Prostate gland (tissue), 2 donors: ENCODE measurements at places on chromosomes 7 and 10.

GRCh38 chr7:25261545-25262140 is 33.4 kb upstream of the NPVF start:
- DNase-seq: no peak

DNA sequence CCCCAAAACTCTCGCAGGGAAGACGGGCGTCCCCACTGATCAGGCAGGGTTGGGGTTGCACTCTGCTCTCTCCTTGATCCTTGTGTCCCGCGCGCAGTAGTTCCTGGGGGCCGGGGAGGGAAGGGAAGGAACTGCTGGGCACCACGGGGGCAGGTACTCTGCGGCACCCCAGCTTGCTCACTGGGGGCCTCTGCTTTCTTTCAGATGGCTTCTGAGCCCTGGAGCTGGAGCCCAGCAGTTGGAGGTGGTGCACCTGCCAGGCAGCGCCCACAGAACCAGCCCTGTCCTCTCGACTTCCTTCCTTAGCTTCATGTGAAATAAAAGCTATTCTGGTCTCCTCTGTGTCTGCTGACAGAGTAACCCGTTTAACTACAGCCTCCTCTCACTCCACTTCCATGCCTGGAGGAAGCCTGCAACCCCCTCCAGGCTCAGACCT is 12.2 kb downstream of the PLAC9 start:
- DNase-seq: no peak

GRCh38 chr10:100985336-100985735 is 2.0 kb downstream of the MRPL43 start:
- DNase-seq: no peak

- no peak for DNase-seq
Measured at GRCh38 chr10:124659380-124659779, 84.8 kb downstream of the FAM53B start.

- DNase-seq: no peak
Measured at GRCh38 chr7:133961724-133962123, 165.4 kb upstream of the LRGUK start.

DNA sequence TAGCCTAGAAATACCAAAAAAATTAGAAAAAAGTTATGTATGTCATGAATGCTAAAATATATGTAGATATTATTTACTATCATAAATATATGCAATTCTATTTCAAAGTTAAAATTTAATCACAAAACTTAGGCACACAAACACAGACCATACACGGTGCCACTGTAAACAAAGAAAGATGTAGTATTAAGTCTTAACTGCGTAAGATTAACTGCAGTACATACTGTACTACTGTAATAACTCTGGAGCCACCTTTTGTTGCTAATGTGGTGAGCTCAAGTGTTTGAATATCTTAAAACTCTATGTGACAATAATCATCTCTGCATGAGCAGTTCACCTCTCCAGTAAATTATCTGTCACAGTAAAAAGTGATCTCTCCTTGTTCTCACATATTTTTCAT is 23.6 kb downstream of the GDI2 start:
- no peak for DNase-seq

DNA sequence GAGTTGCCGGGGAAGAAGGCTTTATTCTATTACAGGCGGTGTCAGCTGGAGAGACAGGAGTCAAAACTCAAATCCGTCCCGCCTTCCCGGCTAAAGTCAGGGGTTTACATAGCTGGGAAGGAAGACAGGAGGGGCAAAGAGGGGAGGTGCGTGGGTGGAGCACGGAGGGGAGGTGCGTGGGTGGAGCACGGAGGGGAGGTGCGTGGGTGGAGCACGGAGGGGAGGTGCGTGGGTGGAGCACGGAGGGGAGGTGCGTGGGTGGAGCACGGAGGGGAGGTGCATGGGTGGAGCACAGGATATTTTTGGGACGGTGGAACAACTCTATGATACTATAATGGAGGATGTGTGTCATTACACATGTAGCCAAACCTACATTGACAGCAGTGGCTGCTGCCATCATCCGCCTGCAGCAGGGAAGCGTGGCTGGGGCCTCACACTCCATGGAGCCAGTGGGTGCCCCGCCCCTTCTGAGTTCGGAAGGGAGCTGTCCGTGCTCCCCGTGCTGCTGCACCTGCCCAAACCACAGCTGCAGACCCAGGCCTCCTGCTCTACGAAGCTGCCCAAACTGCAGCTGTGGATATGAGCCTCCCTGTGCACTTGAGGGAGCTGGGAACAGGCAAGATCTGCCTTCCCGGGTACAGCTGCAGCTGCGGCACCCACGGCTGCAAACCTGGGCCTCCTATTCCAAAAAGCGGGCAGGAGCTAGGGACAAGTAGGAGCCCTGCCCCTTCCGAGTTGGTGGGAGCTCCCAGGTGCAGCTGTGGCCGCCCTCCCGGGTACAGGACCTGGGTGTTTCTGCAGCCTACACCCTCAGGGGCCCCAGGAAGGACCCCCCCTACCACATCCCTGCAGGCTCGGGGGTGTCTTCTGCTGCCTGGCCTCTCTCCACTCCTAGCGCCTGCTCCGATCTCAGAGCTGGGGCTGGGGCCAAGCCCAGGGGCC is 119.4 kb downstream of the DYNC2I1 start:
- no peak for DNase-seq

DNA sequence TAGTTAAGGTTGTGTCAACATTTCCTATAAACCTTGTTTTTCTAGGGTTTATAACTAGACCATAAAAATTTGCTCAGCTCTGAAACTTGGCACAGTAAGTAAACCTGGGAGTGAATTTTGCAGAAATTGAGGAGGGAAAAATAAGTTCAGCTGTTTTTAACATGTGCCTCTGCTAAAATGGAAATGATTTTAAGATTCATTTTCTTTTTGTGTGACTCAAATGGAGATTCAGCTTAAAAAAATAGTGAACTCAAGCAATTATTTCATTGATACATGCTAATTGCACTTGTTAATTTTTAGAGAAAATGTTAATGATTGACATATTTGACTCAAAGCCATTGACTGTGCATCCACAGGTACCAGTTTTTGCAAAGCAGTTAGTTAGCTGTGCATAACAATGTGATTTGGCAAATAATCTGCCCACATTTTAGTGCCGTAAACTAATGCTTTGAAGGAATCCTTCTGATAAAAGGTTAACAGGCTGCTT is 68.5 kb upstream of the ZNF438 start:
- no peak for DNase-seq

DNA sequence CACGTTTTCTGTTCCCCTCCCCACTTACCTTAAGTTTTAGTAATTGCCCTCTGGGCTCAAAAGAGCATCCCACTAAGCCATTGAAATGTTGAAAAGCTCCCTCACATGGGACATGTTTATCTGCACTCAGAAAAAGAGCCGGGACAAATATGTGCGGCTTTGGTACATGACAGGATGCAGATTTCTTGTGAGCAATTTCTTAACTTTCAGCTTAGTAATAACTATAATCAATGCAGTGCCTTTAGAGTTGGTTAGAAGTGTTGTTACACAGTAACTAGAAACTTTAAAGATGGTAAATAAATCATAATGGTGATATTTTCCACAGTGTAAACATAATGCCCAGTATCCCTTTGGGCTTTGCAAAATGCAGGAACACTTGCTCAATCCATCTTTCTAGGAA is 89.2 kb downstream of the ZNF365 start:
- no peak for DNase-seq

- no peak for DNase-seq
Measured at GRCh38 chr7:55502124-55502857, 70.0 kb downstream of the VOPP1 start.

DNA sequence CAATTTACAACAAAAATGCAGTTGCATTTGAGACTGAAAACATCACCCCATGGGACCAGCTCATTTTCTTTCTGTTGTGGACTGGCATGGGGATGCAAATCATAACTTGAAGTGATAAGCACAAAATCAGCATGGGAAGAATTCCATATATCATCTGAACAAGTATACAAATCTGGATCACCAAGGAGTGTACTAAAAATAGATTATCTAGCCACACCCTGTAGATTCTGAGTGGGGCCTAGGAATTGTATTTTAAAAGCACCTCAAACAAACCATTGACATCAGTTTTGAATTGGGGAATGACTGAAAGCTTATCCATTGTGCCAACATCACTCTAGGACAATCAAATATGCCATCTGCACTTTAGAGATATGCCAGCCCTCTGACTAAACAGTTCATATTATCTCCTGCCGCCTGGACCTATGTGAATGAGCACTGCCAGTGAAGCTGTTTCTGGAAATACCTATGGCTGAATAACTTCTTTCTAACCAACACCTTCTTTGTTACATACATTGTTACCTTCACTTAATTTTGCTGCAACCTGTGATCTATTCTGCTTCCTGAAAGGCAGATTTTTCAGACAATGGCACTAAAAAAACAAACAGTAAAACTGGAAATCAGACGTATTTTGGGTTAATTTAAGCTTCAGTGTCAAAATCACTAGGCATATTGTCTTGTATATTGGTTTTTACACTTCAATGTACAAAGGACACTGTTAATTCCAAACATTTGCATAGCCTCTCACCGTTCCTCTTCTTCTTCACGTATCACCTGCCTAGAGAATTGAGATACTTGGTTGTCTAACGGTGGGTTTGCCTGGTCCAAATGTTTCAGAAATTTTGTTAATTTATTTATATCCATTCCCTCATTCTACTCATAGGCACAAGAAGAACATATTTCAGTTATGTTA is 42.4 kb upstream of the HGF start:
- no peak for DNase-seq

DNA sequence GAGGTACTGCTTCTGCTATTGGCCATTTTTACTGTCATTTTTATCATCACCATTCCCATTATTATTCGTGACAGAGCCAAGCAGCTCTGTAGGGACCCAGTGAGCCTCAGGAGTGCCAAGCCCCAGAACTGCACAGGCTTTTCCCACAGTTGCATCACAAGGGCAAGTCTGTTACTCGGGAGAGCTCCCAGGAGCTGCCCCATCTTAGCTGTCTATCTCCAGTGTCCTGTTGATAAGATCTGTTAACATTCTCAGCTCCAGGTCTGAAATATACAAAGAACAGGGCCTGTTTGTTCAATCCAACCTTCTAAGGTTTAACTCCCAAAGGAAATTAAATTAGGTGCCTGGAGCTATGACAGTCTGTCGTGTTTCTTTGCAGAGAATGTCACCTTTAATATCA is 20.2 kb upstream of the TRIM8 start:
- no peak for DNase-seq

DNA sequence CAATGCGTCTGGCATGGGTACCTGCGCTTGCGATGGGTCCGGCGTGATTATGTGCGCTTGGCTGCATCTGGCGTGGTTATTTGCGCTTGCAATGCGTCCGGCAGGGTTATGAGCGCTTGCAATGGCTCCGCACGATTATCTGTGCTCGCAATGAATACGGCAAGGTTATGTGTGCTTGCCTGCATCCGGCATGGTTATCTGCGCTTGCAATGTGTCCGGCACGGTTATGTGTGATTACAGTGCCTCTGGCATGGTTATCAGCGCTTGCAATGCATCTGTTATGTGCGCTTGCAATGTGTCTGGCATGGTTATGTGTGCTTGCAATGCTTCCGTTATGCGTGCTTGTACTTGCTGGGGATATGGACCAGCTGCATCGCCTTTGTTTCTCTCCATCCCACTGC is 37.7 kb downstream of the RBAK start:
- DNase-seq: no peak

GRCh38 chr10:27801171-27801785 is 55.7 kb upstream of the MKX start:
- no peak for DNase-seq

GRCh38 chr7:35707422-35707821 is 12.5 kb upstream of the HERPUD2 start:
- no peak for DNase-seq

GRCh38 chr7:11341285-11341944 is 367.7 kb downstream of the PHF14 start:
- DNase-seq: peak; percentile 8

GRCh38 chr7:16347066-16347826 is 74.1 kb downstream of the CRPPA start:
- no peak for DNase-seq

- DNase-seq: no peak
Measured at GRCh38 chr10:132175408-132175807, 11.3 kb upstream of the DPYSL4 start.

GRCh38 chr7:47047384-47047783 is 534.5 kb downstream of the TNS3 start:
- DNase-seq: no peak
